Kidney capillary endothelial cell (primary cell): ENCODE measurements at places on chromosomes 5 and 9.

DNA sequence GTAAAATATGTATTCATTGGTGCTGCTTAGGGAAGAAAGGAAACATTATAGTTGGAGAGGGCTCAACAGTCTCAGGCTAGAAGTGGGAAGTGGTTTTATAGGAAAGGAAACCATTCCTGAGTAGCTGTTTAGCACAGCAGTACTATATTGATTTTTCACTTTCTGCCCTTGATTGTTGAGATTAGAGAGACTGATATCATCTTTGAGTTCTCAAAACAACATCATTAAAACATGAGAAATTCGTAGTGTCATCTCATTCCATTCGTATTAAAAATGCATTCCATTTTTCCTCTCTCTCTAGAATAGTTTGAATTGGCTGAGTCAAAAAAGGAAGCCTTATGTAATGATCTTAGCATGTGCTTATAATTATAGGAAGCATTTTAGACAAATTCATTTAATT lies 14.1 kb downstream of the POLR3G start:
- DNase-seq = no peak

DNA sequence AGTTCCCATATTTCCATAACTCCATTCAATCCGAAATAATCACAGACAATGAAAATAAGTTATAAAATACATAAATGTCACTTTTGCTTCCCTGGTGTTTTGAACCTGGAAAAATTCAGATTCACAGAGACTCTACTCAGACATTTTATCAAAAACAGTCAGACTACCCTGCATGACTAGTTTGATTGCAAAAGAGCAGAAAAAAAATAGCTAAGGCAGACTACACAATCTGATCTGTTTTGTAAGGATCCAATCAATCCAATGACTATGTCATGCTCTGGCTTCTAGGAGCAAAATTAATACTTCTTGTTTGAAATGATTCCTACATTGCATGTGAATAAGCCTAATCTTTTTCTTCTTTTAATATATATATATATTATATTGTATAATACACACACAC lies 1262.6 kb downstream of the EFNA5 start:
- DNase-seq = no peak

DNA sequence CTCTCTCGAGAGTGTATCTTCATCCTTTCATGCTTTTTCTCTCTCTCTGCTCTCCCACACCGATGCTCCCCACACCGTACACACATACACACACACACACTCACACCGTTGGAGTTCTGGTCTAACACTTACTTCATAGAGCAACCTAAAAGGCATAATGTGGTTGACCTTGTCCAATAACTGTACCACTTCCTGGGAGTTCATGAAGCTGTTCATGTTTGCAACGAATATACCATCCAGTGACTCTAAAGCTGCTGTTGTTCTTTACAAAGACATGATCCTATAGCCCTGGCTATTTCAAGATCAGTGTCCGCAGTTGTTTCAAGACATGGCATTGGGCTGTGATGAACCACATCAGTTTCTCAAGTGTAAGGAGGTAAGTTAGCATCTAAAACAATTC lies 10.0 kb downstream of the MEF2C start:
- DNase-seq = no peak

- DNase-seq = no peak
These were observed 22.5 kb upstream of the RAD23B start for GRCh38 chr9:107260437-107261081.

- DNase-seq = no peak
These were observed 391.0 kb downstream of the TMEM232 start for GRCh38 chr5:110335361-110336066.
